ENCODE measurements at places on chromosomes 12 and 14.

- peak; percentile 52 for DNase-seq
Measured at GRCh38 chr14:102694530-102695166, 82.6 kb upstream of the TRAF3 start.

DNA sequence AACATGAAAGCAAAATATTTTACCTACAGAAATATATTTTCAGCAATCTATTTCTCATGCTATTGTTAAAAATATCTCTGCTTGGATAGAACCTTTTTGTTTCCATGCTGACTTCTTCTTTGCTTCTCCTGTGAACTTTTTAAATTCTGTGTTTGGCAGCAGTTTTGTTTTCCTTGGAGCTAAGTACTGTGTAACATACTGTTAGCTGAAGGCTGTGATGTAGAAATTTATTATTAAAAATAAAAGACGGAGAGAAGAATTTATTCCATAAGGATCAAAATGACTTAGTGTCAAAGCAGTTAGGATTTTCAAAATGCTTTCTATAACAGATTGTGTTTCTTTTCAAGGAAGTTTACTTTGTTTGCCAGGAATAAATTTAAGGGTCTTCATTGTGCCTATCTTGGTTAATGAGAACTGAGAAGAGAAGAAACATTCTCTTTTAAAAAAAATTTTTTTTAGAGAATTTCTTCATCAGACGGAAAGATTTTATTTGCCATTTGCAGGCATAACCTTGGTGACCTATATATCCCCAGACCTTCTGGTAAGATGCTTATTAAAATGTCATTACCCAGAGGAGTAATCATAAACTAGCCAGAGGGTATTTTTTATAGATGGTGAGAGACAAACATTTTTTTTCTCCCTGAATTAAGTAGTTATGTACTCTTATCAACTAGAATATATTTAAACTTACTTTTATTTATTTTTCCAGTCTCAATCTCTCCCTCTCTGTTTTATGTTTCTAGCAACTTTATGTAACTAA lies 147.1 kb upstream of the SLCO1C1 start:
- no peak for DNase-seq

GRCh38 chr14:104874110-104874531 lies 9.1 kb downstream of the CEP170B start:
- DNase-seq: no peak

- DNase-seq: no peak
Measured at GRCh38 chr14:85295318-85295717, 234.6 kb upstream of the FLRT2 start.

Data from HFFc6 (cell line).